ENCODE measurements at places on chromosomes 13 and 19. TPM values are rescaled to one million over a fixed set of nuclear protein-coding genes. Genes with fewer than 3 reads are reported as not detected.

GRCh38 chr13:99469041-99469440 is 32.2 kb upstream of the TM9SF2 start:
- no peak for DNase-seq

Gene TMEM59L
- 0.79 TPM for total RNA-seq

- DNase-seq, result peak; percentile 82
Observed at GRCh38 chr13:76620036-76620435, 266.2 kb downstream of the KCTD12 start.

DNA sequence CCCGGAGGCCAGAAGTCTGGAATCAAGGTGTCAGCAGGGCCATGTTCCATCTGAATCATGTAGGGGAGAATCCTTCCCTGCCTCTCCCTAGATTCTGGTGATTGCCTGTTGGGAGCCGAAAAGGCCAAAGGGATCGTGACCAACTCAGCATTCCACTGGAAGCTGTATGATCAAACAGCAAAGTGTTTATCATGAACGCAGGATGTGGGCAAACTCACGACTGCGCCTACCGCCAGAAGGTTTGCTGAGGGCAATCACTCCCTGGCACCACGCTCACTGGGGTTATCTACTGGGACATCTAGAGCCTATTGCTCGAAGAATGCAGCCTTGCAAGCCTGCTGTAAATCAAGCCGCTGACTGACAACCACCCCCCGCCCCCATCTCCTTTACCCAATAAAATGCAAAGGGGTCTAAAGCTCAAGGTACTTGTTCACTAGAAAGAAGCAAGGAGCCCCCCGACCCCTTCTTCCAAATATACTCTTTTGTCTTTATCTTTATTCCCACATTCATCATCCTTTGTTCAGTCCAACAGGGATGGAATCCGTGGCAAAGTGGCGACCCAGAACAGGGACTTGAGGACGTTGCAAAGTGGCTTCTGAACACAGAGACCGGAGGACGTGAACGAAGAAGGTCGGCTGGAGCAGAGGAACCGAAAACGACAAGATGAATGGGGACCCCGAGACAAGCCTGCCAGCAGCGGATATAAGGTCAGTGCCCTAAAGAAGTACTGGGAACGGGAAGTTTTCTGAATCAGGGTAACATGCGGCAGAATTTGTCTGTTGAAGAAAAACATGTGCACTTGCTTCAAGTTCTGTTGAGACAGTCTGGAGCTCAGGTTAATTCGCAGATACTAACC is 16.8 kb downstream of the CLEC4M start:
- DNase-seq, result no peak

- DNase-seq, result no peak
Observed at GRCh38 chr19:56398809-56399208, 5.3 kb upstream of the ZNF583 start.

DNA sequence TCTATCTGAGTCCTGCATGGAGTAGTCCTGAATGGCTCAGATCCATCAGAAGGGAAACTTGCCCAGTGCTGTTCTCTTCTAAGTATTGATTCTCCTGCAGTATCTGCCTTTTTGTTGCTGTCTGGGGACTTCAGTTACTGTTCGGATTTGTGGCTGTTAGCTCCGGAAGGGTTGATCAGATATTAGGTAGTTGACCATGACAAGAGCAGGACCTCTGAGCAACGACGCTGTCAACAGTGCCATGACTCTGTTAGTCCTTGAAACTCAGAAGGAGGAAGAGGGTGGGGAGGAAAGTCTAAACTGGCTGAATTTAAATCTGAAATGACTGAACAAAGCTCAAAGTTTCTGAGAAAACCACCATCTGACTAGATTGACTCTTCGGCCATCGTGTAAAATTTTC is 42.2 kb downstream of the CCNE1 start:
- DNase-seq, result no peak

- peak; percentile 53 for DNase-seq
Observed at GRCh38 chr13:20721454-20722357, 18.2 kb downstream of the IL17D start.

- no peak for DNase-seq
Observed at GRCh38 chr13:44404261-44405132, 30.9 kb downstream of the SERP2 start.

DNA sequence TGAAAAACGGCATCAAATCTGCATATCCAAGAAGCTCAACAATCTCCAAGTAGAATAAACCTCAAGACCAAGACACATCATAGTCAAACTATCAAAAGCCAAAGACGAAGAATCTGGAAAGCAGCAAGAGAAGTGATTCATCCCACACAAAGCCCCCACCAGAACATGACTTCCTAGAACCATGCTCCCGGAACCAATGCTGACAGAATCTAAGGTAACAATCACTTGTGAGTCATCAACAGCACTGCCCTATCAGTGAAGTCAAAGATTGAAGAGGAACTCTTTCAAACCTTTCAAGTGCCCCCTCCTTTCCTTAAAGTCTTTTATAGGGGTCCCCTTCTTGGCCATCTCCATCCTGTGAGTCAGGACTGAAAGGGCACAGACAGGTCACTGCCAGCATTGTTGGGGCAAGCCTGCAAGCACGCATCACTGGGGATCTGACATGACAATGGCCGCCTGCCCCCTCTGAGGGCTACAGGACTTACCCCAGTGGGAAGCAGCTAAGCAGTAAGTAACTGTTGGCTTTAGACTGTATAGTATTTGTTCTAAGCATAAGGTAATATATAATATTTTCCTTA is at the start of gene CCDC70:
TSS of gene CCDC70 (plus strand) at position 247 of the 578 bp plus-strand sequence. CDS start 3,443 bp downstream, outside the sequence.
- peak; percentile 79 for DNase-seq
